Adrenal gland (tissue), 19 donors: ENCODE measurements at places on chromosomes 7 and 10. TPM values are rescaled to one million over a fixed set of nuclear protein-coding genes. Genes with fewer than 3 reads are reported as not detected.

DNA sequence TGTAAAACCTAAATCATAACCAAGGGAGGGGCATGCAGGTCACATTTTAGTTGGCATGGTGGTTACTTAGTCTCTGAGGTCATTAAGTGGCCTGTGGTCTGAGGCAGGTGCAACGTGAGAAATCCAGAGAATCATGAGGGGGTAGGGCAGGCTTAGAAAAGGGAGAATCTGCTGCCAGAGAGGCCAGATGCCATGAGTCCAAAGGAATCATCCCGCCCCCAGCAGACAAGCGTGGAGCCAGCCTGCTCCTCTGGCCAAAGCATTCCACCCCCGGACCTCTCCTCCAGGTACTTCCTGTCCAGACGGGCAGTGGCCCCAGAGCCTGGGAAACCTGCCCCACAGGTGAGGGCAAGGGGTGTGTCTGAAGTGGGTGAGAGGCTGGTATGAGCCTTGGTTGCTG is 196.4 kb upstream of the ZNF32 start:
- DNase-seq: no peak

COL28A1 gene
- polyA plus RNA-seq: 16.0 TPM

DNA sequence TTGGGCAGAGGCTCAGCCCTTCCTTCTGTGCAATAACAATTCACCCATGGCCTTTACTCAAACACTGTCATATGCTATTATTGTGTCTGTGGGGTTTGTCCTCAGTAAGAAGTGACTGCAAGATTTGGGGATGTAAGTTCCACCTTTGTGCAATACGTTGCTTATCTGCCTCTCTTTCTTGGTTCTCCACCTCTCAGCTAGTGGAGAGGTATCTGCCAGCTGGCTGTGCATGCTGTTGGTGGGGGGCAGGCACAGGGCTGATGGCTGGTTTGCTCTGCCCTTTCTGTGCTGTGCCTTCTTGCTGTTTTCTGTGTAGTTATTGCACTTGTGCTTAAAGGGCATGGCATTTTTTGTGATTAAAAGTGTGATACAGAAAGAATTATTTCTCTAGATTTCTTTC is 36.2 kb downstream of the CNNM1 start:
- no peak for DNase-seq

ENKUR gene
- polyA plus RNA-seq: 0.70 TPM

DNA sequence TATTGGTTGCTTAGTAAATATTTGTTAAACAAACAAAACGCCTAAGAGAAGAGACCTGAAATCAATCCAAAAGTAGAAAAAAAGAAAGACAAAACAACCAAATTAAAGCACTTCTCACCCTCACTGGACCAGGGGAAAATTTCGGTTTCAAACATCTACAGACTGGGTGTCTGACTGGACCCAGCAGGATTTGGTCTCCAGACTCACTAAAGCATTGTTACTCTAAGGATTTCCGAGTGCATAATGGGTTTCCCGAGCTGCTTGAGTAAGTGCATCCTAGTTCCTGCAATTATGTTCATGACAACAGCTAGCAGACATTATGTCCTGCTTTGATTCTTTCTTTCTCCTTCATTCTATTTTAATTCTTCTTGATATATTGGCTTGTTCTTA is 51.8 kb upstream of the FAM3C start:
- no peak for DNase-seq

ZNF25 gene
- 5.0 TPM for polyA plus RNA-seq

BAIAP2L1 gene
- polyA plus RNA-seq: 49.0 TPM

GRCh38 chr7:22193450-22193983 is 163.4 kb downstream of the RAPGEF5 start:
- DNase-seq: peak; percentile 30

MOGAT3 gene
- not detected for polyA plus RNA-seq

TAX1BP1 gene
- polyA plus RNA-seq: 274 TPM

LEP gene
- 0.05 TPM for polyA plus RNA-seq

DNA sequence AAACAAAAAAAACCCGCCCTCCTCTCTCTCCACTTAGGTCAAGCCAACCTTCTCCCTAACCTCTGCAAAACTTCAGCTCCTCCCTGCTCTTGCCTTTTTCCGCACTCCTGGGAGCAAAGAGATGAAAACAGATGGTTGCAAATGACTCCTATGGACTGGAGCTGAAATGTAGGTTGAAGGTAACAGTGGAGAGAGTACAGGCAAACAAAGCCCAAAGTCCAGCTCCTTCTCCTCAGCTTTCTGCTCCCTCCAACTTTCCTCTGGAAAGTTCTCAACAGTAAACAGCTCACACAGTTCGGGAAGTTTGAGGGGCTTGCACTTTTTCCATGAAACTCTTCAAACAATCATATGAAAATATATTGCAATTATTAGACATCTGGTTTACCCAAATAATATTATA is 90.3 kb downstream of the SLC37A3 start:
- no peak for DNase-seq

GRCh38 chr10:69885379-69886013 is 83.8 kb downstream of the COL13A1 start:
- DNase-seq: no peak

DNA sequence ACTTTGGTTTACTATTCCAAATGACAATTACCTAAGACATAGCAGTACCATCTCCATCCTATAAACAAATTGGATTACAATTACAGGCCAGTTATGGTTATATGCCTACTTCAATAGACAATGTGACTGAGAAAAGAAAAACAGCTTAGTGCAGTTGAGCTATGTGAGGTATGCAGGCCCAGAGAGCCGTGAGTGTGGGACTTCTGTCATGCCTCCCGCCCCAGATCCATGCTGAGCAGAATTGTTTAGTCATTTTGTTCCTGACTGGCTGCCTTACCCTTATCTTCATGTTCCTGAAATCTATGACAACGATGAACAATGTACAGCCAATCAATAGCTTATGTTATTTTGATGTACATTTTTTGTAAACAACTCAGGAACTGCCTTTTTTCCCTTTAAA is 21.7 kb downstream of the LARP4B start:
- peak; percentile 45 for DNase-seq

DNA sequence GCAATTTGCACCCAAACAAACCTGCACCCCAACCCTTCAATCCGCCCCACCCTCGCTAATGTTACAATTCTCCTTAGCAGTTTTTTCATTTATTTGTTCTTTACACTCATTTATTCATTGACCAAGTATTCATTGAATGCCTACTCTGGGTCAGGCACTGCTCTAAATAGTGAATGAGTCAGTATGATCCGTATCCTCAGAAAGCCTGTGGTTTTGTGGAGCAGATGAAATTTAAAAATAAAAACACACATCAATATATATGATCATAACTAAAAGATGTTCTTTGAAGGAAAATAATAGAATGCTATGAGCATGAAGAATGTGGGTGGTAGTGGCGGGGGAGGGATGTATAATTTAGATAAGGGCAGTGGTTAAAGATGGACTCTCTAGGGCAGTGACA is 13.3 kb downstream of the IFIT5 start:
- DNase-seq: no peak

- DNase-seq: peak; percentile 16
Measured at GRCh38 chr7:124152859-124153692, 120.2 kb upstream of the TMEM229A start.

- DNase-seq: no peak
Measured at GRCh38 chr10:51786016-51786683, 86.8 kb upstream of the CSTF2T start.

GRCh38 chr10:132739225-132739613 is 46.7 kb downstream of the NKX6-2 start:
- no peak for DNase-seq

GRCh38 chr10:132332433-132332754 is 401 bp downstream of the LRRC27 start:
- no peak for DNase-seq

- DNase-seq: peak; percentile 43
Measured at GRCh38 chr10:47046321-47047126, 135.3 kb downstream of the PTPN20 start.

DNA sequence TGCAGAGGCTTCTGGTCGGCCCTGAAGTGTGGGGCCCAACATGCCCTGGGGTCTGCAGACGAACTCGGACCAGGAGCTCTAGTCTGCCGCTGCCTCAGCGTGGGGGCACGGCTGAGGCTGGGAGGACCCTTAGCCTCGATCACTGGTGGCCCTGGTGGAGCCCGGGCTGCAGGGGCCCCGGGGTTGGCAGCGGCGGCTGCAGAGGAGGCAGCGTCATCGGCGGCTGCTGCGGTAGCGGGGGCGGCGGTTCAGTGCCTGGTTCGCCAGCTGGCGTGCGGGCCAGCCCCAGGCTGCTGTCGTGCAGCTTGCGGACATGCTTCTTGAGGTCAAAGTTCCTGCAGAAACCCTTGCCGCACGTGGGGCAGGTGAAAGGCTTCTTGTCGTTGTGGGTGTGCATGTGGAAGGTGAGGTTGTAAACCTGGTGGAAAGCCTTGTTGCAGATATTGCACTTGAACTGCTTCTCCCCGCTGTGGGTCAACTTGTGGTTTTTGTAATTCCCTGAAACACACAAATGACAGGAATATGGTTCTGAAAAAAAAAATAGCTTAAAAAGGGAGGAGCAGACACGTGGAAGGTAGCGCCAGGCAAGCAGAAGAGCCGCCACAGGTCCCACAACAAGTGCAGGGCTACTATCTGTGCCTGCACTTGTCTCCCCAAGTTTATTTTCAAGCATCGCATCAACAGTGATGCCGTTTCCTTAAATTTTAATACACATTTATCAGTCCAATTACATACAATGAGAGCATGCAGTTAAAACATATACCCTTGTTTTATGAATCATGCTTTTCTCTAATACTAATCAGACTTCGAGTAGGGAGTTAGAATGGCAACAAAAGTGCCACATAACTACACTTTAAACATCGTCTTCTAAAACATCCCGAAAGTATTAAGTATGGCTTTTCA is 2.4 kb downstream of the FEZF1 start:
- no peak for DNase-seq

IRF5 gene
- polyA plus RNA-seq: 1.9 TPM

SPDYE1 gene
- not detected for polyA plus RNA-seq

UBN2 gene
- 6.3 TPM for polyA plus RNA-seq

- peak; percentile 69 for DNase-seq
Measured at GRCh38 chr7:71752171-71752935, 620.4 kb downstream of the GALNT17 start.

GRCh38 chr10:47092376-47092775 is 181.1 kb downstream of the PTPN20 start:
- no peak for DNase-seq

GIMAP7 gene
- 39.3 TPM for polyA plus RNA-seq

- peak; percentile 29 for DNase-seq
Measured at GRCh38 chr10:117005527-117006055, 604 bp upstream of the SHTN1 start.

GRCh38 chr10:122342293-122343134 is 32.0 kb upstream of the PLEKHA1 start:
- DNase-seq: peak; percentile 30

- DNase-seq: no peak
Measured at GRCh38 chr7:133755901-133756300, 371.2 kb upstream of the LRGUK start.

NPSR1 gene
- not detected for polyA plus RNA-seq

C10orf62 gene
- 0.26 TPM for polyA plus RNA-seq

- DNase-seq: no peak
Measured at GRCh38 chr10:71466330-71466729, 69.6 kb downstream of the CDH23 start.

ENO4 gene
- polyA plus RNA-seq: 0.42 TPM

CCL24 gene
- not detected for polyA plus RNA-seq

ADAMTS14 gene
- polyA plus RNA-seq: 0.40 TPM

DNA sequence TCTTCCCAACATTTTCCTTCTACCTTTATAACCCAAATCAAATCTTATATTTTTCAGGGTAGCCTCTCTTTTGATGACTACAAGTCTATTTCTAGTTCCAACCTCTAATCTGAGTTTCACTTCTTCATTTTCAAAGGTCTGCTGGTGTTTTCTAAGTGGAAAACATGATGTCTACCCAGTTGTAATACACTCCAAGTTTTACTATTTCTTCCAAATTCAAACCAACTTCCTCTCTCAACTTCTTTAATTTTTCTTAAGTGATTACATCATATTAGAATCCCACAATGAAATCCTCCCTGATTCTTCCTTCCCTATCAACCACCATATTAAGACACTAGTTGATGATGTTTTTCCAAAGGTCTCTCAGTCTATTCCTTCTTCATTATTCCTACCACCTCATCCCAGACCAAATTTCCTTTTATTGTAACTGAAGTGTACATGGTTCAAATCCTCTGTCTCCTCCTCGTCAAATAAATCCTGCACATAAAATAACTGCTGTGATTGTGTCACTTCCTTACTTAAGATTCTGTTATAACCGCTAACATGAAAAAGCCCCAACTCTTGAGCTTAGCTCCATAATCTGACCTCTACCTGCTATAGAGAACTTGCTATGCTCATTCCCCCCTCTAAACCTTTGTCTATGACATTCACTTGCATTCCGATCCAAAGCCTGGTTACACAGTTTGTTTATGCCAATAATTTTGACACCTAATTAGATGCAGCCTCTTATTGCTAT is 12.7 kb downstream of the TAS2R38 start:
- no peak for DNase-seq

MYPN gene
- polyA plus RNA-seq: 0.34 TPM
